ENCODE measurements at places on chromosomes 11 and 22.

- no peak for DNase-seq
Observed at GRCh38 chr22:25068707-25069106, 116.2 kb downstream of the KIAA1671 start.

DNA sequence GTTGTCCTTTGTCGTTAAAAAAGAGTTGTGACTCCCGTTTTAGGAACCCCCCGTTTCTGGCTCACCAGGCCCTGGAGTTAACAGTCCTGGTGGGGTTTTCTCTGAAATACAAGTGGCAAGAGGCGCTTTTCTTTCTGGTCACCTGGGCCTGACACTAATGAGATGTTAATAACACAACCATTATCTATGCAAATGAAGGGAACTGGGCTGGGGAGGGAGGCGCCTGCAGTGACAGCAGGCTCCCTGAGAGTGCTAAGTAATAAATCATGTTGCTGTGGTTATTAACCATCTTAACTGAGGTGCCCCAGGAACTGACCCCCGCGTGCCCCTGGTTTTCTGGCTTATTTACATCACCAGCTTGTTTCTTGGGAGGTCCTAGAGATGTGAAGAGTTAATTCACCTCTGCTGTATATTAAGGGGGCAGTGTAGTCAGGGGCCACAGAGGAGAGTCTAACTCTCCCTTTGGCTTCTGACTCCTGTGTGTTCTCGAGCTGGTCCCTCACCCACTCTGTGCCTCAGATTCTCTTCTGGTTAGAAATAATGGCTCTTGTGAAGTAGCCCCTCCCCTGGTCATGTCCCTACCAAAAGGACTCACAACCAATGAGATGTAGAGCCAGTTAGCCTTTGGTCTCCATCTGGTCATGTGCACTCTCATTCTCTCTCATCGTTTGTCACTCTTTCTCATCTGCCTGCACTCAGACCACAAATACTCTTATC is 276.6 kb upstream of the CADM1 start:
- no peak for DNase-seq

DNA sequence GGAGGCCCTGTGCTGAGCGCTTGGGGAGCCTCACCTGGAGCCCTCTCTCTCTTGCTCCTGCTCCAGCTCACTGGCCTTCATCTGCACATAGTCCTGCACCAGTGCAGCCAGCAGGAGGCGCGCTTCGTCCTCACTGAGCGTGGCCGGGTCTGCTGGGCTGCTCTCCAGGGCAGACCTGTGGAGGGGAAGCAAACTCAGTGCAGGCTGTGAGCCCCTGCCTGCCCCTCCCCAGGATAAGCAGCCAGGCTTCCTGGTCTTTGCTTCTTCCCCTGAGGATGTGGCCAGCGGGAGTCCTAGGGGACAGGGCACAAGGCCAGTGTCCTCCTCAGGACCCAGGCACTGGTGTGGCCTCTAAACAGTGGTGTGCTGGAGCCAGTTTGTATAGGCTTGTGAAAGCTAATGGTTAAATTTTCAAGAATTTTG is 2.2 kb downstream of the CALCA start:
- no peak for DNase-seq

GRCh38 chr11:12840871-12841660 is 166.8 kb downstream of the TEAD1 start:
- no peak for DNase-seq

- DNase-seq, result peak; percentile 38
Observed at GRCh38 chr22:37197451-37198257, 9.6 kb upstream of the C1QTNF6 start.

DNA sequence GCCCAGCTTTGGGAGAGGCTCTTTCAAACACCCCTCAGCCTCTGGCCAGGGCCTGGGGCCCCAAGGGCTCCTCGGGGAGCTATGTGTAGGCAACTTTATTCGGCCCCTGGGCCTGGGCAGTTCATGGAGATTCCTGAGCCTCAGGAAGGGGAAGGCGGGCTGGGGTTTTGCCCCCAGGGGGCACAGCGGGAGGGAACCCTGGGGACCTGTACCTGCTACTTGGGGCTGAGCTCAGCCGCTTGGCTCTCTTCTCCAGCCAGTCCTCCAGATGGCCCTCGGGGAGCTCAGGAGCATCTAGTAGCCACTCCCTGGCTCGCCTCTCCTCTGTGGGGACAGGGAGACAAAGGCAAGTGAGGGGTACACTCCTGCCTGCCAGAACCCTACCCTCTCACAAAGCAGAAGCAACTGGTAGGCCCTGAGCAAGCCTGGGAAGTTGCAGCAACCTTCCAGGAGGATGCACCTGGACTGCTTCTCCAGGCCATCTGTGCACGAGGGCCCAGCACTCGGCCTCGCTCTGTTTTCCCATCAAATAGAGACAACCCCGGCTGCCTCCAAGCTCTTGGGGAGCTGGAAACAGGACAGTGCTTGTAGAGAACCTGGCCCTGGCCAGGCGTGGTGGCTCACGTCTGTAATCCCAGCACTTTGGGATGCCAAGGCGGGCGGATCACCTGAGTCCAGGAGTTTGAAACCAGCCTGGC is 18.5 kb downstream of the CABP7 start:
- no peak for DNase-seq

- no peak for DNase-seq
Observed at GRCh38 chr22:47847131-47847890, 1084.9 kb downstream of the TBC1D22A start.

DNA sequence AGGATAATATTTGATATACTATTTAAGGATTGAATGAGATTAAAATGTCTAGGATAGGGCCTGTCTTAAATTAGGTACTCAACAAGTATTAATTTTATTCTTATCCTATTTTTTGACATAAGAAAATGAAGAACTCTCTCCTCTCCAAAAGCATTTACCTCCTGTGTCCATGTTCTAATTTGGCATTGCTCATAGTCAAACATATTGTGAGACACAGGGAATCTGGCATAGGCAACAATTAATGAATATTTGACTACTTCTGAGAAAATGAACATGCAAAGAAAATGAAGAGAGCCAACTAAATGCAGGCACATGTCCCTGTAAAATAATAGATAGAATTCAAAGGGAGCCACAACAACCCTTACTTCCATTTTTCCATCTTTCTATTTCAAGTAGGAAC is 198.5 kb upstream of the C11orf87 start:
- DNase-seq, result no peak

DNA sequence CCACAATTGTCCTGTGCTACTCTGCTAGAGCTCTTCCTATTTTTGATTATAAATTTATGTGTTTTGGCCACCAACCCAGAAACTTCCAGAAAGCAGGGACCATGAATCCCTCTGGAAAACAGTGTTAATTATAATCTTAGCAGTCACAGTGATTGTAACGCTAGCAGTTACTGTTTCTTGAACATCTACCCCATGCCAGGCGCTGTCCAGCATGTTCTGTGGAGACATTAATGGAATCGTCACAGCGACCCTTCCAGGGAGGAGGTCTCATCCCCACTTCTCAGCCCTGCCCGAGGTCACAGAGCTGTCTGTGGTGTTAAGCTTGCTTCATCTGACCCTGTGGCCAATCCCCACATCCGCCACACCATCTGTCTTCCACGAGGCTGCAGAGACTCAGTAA is 13.9 kb upstream of the PNPLA5 start:
- no peak for DNase-seq

GRCh38 chr11:132864811-132865576 is 667.3 kb downstream of the OPCML start:
- no peak for DNase-seq

DNA sequence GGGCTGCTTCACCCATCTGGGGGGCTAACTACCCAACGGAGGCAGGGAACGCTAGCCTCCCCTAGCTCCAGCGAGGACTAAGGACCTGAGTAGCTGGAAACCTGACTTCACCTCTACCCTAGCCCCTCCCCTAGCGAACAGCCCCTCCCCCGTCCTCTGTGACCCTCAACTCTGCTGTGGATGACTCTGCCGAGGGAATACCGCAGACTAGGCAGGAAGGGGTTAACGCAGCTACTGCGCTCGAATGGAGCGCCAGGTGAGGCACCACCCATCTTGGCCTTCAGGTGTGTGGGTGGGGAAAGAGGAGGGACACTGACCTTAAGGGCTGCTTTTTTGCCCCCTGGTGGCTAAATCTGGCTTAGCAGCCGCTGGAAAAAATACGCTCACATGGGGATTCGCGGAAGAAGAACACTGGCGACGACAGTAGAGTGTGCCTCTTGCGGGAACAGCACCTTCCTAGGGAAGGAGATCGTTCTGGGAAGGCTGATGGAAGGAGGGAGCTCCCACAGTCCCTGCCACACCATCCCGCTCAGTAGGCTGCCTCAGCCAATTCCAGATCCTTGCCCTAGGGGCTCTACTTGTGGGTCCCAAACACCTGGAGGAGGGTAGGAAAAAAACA is 4.5 kb upstream of the BCL9L start:
- peak; percentile 89 for DNase-seq

Data from tibial nerve (tissue), 4 donors.